Amygdala (tissue), 56 donors: ENCODE measurements at places on chromosomes 5 and 9.

DNA sequence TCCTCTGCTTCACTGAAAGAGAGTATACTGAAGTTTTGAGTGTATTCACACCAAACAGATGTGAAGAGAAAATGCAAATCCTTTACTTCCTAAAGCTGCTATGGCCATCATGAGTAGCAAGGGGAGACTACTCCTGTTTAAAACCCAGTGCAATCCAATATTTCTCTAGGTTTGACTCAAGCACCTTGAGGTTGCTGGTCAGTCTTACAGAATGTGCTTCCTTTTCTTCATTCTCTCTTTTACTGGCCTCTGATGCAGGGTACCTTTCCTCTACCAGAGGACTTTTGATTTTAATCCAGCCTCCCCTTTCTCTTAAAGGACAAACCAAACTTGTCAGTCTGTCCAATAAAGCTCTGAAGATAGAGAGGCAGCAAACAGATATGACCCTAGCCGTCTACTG, 98.1 kb upstream of the TLE4 start:
- DNase-seq: no peak

DNA sequence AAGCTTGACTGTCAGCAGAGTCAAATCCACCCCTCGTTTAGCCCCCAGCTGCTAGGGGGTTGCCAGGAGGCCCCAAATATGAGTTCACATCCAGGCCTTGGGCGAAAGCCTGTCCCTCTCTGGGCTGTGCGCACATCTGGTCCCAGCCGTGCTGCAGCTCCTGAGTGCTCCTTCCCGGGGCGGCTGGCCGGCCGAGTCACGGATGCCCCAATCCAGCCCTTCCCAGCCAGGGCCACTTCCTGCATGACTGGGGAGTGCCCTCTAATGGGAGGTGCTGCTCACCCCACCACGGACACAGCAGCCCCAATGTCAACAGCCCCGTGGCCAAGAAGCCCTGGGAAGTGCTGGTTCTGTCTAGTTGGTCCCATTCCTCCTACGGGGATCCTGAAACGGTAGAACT, 103.5 kb upstream of the FCN2 start:
- no peak for DNase-seq

- DNase-seq: no peak
These were observed 335.9 kb upstream of the ISL1 start for GRCh38 chr5:51047369-51047768.

DNA sequence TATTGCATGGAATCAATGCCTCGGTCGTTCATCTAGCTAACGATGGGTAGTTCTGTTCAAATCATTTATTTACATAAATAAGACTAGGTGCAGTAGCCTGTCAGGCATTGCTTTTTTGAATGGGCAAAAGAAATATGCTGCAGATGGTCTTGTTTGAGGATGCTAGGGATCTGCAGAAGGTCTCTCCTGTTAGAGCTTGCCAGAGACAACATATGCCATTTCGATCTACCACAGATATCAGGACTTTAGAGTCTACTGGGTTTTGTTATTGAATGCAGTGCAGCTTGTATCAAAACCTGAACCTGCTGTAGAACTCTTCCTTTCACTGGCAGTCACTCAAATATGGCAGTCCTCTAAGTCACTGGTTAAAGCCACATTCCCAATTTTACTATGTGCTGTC, 381.1 kb upstream of the CDH10 start:
- DNase-seq: no peak

- DNase-seq: no peak
These were observed 127.6 kb downstream of the TRPM6 start for GRCh38 chr9:74760031-74760700.

DNA sequence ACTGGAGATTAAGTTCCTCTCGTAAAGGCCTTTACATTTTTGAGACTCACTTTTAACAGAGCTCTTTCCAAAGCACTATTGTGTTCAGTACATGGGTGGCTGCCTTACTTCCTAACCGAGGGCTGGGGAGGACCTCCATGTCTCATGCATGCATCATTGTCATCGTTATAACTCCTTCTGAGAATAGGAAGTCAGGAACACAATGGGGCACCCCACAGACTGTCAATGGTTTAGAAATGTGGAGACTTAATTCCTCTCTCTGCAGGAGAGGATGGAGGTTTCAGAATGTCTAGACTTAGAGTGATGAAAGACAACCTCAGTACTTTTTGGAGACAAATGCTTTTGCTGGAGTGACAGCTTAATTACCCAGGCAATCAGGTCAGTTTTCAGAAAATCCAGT, 83.9 kb downstream of the PRLR start:
- no peak for DNase-seq

DNA sequence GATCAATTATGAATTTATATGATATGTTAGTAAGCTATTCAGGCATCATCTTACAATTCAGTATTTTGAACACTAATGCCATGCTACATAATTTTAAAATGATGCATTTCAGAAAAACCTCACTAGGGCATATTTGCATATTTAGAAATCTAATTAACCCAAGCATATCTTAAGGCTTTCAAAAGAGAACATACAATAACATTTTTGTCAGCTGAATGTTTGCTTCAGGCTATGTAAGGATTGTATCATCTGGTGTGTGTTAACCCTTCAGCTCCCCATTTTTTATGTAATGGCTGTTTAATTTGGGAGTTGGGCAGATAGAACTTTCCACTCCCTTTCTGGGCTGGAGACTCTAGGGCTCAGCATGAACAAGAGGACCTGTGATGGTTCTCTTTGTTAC, 299.1 kb upstream of the EFNA5 start:
- no peak for DNase-seq

DNA sequence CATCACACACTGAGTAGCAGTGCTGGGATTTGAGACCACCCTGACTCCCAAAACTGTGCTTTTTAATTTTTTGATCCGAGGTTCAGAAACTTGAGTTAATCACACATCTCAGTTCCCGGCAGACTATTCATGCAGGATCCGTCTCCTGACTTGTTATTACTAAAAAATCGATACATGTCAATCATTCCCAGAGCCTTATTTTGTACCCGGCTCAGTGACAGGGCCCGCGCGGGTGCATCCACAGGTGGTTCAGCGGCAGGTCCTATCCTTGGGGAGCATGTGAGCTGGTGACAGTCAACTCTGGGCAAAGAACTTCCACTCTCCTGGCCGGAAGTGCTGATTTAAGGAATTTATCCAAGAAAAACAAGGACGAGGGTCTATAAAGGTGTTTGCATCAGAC, 95.9 kb upstream of the MVB12B start:
- DNase-seq: no peak

DNA sequence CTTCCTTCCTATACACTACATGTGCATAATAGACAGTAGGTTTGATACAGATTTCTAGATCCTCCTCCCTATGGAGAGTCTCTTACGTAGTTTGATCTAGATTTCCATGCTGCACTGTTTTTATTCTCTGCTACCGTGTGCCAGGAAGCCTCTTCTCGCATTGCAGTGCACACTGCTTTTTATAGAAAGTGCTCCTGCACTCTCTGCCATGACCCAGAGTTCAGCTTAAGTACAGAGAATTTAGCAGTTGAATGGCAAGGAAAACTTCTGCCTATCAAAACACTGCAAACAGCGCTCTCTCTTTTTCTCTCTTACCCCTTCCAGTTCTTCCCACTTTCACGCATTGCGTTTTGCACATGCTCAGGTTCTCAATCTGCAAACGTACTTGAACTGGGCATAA, 187.4 kb downstream of the ARHGAP26 start:
- no peak for DNase-seq

DNA sequence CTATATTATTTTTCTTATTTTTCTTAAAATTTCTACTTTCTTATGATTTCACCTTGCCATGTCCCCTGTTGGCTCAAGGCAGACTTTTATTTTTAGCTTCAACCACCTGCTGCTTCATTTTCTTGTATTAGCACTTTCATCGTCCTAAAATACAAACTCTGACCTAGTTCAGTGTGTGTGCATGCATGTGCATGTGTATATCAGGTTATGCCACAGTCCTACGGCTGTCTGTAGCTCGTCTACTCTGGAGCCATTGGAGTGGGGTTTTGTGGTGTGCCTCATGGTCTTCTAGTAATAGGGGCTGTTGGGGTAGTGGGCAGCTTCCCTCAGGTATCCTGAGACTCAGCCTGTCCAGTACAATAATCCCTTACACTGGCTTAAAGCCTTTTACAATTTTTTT, 13.4 kb upstream of the SPINK1 start:
- DNase-seq: no peak

DNA sequence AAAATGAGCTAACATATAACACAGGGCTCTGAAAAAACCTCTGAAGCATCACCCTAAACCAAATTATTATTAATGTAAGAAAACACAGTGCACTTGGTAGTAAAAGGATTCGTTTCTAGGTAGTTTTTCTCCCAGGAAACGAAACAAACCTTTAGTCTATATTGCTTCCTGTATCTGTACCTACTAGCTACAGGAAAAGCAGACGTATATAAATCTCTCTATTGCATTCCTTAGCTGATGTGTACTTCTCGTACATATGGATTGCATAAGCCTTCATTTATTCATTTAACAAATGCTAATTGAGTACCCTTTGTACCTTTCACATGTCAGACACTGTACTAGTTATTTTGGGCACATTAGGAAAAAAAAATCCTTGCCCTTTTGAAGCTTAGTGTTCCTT, 85.0 kb upstream of the RASA1 start:
- no peak for DNase-seq

- no peak for DNase-seq
These were observed 80.3 kb downstream of the IQGAP2 start for GRCh38 chr5:76483433-76483832.

DNA sequence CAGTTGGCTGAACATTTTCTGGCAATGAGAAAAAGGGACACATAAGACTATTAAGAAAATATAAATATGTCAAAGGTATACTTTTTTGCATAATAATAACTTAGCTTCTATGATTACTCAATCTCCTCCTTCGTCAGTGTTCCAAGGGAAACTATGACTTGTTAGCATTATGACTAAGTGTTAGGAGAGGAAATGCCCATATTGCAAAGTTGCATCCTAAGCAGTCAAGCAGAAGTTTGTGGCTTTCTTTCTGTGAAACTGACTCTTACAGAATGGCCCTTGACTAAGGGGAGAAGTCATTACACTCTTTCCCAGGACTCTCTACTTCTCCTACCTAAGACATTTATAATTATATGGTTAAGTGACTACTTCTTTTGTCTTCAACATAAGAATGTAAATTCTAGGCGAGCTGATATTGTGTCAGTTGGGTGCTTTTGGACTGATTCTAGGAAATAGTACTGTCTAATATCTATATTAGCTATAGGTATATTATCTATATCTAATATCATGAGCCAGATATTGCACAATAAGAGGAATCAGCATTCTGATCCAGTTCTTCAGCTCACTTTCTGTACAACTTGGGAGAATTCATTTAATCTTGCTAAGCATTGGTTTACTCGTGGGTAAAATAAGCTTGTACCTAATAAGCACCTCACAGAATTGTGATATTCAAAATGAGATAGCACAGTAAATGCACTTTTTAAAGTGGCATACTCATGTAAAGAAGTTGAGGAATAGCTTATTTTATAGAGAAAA, 16.4 kb upstream of the SPINK6 start:
- no peak for DNase-seq

DNA sequence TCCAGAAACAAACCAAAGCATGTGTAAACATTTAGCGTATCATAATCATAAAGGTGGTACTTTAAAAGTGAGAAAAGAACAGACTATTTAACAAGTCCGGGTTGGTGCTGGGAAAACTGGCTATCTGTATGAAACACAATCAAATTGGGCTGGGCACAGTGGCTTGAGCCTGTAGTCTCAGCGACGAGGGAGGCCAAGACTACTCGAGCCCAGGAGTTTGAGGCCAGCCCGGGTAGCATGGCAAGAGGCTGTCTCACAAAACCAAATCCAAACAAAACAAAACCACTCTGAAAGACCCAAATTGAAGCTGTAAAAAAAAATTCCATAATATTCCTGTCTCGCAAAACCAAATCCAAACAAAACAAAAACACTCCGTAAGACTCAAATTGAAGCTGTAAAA, 4.3 kb downstream of the MRNIP start:
- DNase-seq: no peak

DNA sequence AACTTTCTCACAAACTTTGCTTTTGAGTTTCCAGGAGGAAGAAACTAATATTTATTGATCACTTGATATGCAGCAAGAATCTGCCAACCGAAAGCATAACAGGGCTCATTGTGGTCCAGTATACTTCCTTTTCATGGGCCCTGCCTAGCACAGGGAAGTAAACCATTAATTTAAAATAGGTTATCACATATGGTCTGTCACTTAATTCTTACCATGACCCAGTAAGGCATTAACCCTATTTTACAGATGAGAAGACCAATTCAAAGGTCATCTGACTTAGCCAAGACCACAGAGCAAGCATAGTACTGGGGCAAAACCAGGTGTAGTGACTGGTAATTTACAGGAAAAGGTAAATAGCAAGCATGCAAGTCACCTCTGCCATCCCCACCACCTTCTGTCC, 336.9 kb upstream of the DMAC1 start:
- DNase-seq: no peak

GRCh38 chr5:98769210-98769958, 4.1 kb upstream of the RGMB start:
- DNase-seq: peak; percentile 38

- DNase-seq: no peak
These were observed 7.2 kb upstream of the TMEM210 start for GRCh38 chr9:137178939-137179630.

DNA sequence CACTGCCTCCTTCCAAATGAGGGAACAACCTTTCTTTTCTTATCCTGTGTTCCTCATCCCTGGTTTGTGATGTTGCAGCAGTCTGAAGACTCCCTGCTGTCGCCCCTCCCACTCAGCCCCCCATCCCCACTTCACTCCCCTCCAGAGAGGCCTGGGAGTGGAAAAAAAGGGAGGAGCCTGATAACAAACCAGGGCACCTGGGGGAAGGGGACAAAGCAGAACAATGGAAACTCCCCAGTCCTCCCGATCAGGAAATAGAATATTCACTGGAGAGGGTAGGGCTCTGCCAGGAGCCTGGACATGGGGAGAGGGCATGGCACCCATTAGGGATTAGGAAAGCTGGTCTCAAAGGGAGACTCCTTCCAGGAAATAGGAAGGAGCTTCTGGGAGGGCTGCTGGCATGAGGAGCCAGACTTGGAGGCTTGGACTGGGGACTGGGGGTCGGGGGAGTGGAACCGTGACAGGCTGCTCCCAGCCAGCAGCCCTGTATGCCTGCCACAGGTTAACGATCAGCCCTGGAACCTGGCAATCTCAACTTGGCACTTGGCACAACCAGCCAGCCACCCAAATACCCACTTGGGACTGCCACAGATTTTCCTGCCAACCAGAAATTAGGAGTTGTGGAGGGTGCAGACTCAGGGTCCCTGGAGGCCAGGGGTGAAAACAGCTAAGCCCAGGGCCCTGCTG, 20.0 kb downstream of the PCDH1 start:
- no peak for DNase-seq

DNA sequence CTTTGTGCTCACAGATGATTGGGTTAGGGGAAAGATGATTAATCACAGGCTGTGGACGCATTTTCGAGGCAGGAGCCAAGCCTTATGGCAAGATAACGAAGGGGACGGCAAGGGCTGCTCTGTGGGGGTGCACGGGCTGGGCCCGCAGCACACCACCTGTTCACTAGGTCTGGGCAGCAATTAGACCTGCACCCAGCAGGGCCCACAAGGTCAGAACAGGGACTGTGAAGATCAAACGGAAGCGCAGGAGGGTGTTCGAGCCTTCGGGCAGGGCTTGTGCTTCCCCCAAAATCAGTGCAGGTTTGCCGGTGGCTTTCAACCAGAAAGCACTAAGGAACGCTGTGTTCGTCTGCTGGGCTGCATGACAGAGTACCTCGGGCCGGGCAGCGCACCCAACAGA, 73.7 kb downstream of the UBE2QL1 start:
- no peak for DNase-seq

- no peak for DNase-seq
These were observed 138.0 kb upstream of the FSTL4 start for GRCh38 chr5:133750356-133750755.

- no peak for DNase-seq
These were observed 32.7 kb upstream of the ZCCHC9 start for GRCh38 chr5:81268521-81269196.

- no peak for DNase-seq
These were observed 124.3 kb downstream of the SLC1A3 start for GRCh38 chr5:36730537-36731216.
